ENCODE measurements at places on chromosomes 12 and 14.

DNA sequence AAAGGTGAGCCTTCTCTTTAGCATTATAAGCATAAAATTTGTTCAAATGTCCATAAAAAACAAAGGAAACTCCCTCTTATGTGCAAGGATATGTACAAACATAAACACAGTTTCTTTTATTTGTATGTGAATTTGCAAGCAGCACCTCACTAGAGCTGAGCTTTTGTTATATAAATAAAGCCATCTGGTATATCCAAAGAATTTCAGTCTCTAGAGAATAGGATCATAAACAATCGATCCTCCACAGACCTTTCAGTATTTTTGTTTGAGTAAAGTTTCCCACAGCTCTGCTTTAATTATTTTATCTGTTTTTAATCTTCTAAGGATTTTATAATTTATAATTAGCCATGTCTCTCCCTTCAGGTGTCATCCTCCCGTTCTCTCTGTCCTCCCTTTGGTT lies 89.2 kb downstream of the OTOGL start:
- DNase-seq, result no peak

DNA sequence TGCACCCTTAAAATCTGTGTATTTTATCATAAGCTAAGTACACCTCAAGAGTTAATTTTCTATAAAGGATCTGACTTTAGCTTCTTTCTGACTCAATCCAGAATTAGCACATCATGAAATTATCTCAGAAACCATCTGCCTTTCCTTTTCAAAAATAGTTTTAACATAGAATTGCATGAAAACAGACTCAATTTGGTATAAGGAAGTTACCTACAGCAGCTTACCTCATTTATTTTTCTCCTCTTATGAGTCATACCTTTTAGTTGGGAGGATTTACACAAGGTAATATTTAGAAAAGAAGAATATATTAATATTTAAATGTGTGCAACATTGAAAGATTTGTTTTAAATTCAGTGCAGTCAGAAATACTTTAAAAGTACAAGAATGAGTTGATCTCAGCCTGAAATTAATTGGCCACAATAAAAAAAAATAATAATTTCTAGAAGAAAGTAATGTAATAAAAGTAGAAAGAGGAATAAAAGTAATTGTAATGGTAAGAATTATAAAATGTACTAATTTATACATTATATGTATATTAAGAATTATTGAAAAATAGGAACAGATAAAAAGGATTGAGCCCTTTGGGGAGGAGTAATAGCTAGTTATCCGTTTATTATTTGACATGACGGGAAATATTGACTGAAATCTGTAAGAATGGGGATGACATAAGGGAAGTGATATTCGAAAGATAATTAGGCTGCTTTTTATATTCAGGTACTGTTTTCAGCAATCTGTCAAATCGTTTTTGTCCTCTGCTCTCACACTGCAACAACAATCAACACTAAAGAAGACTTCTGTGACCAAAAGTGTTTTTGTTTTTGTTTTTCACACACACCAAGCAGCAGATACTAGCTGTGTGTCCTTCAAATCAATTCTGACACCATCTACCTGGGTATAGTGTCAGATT lies 20.5 kb downstream of the ADAM21 start:
- DNase-seq, result no peak

GRCh38 chr14:22994762-22995275 lies 12.5 kb upstream of the AJUBA start:
- DNase-seq, result peak; percentile 62

DNA sequence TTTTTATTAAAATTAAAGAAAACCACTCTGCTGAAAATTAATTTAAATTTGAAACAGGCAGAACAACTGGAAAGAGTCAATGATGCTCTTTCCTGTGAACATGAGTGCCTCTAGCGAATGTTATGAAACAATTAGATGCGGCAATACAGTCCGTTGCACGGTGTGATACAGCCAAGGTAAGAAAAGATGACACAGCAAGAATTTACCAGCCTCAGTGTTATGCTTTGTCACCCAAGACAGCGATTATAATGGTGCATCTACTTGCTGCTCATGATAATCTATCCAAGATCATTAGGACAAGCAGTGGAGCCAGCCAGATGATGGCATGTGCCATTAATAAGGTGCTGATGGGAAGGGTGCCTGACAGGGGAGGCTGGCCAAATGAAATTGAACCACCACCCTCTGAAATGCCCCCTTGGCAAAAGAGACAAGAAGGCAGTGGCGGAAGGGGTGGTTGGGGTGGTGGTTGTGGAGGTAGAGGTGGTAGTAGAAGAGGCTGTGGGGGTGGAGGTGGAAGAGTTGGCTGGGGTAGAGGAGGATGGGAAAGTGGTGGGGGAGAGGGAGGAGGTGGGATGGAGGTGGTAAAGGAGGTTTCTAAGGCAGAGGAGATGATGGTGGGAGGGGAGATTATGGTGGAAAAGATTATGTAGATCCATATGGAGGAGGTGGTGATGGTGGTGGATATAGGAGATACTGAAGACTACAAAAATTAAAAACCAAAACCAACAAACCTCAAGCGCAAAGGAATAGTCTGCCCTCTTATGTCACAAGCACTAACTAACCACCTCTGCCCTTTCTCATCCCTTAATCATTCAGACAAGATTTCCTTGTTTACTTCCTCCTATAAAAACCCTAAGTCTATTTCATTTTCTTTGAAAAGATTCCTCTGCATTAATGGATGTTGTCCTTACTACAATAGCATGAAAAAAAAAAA lies 4.0 kb upstream of the RESF1 start:
- no peak for DNase-seq

GRCh38 chr12:108530161-108530560 lies 15.1 kb downstream of the FICD start:
- DNase-seq, result no peak

DNA sequence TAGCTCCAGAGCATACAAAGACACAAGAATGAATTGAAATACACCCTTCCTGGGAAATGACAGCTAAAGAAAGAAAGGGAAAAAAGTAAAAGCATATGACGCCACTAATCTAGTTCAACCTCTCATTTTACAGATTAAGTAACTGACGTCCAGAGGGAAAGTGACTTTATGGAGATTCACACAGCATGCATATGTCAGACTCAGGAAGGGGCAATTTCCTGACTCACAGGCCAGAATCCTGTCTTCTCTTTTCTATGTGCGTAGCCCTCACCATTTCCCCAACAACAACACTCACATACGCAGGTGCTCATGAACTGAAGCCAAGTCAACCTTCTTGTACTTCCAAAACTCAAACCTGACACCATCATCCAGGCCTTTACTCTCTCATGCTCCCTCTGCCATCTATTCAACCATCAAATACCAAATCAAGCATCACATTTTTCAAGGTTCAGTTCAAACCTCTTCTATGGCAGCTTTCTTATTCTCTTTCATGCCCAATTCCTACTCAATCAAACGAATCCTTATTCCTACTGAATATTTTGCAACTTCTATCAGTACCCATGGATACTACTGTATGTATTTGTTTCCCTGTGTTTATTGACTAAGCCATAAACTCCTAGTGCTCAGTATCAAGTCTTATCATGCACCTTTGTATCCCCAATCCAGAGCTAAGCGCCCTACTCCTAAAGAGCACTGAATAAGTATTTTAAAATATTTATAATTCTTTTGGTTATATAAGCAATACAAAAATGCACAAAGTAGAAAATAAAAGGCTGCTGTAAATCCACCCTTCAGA lies 52.8 kb downstream of the STXBP6 start:
- DNase-seq, result no peak

DNA sequence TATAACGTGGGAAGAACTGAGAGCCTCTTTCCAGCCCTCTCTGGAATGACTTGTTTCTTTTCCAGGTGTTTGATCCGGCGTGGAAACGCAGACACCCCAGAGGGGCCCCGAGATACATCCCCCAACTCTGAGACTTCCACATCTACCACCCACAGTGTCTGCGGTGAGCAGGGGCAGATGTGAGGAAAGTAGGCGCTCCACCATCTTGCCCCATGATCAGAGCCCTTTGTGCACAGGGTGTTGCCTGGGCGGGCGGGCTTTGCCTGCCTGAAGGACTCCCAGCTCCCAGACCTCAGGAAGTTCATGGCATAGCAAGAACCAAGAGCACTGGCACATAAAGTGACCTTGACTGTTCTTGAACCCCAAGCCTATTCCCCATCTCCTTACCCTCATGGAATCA lies 2.8 kb downstream of the CARMIL3 start:
- DNase-seq, result no peak

DNA sequence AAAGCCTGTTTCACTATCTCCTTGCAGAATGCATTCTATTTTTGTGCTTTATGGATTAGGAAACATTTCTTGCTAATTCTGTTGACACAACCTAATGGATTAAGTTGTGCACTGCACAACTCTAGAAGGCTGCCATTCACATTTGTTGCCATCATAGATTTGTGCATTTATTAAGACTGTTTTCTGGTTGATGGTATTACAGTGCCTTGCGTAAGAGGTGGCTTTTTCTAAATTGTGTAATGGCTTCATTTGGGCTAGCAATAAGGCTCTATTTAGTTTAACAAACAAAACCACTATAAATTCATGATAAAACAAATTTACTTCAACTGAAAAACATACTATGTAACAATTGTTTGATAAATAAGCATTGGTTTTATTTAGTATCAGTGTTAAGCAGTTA lies 175.9 kb downstream of the TRHDE start:
- DNase-seq, result no peak

GRCh38 chr14:77103951-77104350 lies 5.9 kb downstream of the CIPC start:
- DNase-seq, result no peak

DNA sequence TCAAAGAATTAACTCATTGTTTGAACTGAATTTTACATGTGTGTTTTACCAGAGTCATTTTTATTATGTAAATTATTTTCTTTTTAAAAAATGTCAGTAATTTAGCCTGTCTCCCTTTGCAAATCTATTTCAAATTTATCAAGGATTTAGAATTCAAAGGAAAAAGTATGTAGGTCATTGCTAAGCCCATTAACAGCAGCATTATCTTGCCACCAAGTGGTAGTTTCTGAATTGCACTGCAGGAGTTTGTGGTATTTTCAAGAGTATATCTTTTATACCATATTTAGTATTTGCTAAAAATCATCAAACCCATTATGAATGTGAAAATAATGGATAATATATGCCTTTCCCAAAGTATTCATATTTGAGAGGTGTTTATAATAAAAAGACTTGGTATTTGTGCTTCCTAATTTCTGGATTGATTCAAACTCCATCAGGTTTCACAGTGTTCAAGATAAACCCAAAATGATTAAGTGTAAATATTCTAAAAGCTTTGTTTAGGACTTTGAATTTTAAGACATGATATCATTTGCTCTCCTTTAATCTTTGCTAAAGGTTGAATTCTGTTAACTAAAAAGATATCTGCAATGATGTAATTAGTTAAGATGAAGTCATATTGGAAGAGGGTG lies 711.4 kb downstream of the FSCB start:
- no peak for DNase-seq

GRCh38 chr12:55874443-55874842 lies 31.7 kb upstream of the MMP19 start:
- no peak for DNase-seq

DNA sequence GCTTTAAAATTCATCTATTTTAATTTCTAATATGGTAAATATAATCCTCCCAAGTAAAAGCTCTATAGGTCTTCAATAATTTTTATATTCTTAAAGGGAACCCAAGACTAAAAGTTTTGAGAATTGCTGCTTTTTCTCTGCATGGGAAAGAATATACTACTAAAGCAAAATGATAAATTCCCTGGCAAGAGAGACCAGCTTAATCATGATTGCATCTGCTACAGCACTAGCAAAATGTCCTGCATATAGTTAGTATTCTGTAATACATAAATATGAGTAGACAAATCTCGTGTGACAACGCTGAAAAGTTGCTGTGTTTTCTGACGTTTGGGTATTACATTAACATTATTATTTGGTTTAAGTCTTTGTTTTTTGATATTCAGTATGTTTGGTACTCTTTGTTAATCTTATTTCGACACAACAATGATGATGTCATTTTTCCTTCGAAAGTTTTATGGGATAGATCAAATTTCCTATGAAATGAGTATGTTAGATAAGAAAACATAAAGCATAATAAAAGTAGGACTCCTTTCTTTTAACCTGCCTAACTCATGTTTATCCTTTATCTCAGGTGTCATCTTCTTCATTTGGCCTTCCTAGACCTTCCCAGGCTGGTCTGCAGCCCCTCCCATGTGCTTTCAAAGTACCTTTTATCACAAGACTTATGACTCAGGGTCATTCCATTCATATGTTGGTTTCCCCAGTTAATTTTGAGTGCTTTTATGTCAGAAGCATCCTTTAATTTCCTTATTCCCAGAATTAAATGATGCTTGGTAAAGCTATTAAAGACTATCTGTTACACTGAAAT lies 321.9 kb downstream of the RAD51B start:
- DNase-seq, result no peak

DNA sequence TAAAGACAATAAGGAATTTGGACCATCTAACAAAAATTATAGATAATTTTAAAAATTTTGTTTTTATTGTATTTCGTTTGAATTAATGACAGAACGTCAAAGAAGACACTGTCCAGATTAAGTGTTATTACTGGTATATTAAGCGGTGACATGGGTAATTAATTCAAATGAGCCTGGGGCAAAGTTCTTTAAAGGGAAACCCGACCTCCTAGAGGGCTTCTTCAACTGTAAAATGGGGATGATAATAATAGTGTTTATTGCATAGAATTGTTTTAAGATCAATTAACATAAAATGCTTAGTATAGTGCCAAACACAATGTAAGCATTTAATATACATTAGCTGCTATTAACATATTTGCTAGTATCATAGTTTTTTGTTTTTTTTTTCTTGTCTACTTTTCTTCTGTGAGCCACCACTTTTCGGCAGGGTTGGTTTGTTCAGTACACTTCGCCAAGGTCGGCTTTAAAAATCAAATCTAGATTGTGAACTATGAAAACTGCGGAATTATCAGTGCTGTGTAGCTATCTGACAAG lies 514 bp upstream of the LARP4 start:
- DNase-seq, result no peak

DNA sequence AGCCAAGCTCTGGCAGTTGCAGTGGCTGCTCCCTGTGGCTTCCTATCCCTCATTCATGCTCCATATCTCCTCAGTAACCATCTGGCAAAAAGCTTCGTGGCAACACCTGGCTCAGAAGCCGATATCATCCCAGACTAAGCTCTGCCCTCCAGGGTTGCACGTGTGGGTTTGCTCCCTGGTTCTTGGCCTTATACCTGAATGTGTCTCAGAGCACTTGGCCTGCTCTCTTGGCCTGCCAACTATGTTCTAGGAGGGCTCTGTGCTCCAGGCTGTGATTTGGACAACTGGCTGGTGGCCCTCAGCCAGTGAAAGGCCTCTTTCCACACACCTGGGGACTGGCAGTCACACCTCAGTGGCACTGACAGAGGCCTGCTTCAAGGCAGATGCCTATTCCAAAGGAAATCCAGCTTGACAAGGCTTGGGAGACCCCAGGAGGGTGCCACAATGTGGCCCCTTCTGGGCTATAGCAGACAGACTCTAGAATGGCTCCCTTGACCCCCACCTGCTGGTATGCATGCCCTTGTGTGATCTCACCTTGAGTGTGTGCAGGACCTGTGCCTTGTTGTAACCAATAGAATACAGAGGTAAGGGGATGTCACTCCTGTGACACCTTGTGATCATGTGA lies 10.5 kb downstream of the PLD4 start:
- no peak for DNase-seq
